Activated T-cell treated with anti-CD3 and anti-CD28 coated beads, Interleukin-2, amount 50 U/mL, for 72 hours (primary cell): ENCODE measurements at places on chromosomes 1 and 21.

DNA sequence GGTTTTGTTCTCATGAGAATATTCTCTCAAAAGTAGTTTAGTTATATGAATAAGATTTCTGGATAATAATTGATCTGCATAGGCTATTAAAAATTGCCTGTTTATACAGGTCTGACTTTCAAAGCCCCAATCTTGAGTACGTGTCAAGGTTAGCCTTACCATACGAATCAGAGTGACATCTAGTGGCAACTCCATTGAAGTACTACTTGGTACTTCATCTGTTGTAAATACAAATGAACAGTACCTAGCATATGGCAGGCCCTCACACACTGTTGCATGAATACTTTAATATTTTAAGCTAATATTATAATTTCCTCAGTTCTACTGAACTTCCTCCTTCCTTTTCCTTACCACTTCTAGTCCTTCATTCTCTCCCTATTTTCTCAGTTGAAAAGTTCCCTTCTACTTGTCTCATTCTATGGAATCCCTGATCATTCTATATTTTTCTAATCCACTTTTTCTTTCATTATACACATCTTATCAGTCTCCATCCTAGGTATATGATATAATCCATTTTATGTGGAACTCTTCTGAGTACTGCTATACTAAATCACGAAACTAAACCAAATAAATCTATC is 101.2 kb downstream of the AKT3 start:
- no peak for DNase-seq

GRCh38 chr21:14685568-14685967 is 139.5 kb upstream of the SAMSN1 start:
- no peak for DNase-seq

DNA sequence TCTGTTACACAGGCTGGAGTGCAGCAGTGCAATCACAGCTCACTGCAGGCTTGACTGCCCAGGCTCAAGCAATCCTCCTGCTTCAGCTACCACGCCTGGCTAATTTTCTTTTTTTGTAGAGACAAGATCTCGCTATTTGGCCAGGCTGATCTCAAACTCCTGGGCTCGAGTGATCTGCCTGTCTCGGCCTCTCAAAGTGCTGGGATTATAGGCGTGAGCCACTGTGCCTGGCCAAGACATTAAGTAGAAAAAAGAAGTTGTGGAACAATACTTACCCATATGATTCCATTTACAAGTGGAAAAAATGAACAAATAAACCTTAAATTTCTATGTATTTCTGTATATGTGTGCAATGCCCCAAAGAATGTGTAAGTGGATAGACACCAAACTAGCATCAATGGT is 30.3 kb upstream of the ID3 start:
- DNase-seq: no peak

- peak; percentile 40 for DNase-seq
These were observed 19.5 kb downstream of the STK40 start for GRCh38 chr1:36366091-36366661.

- DNase-seq: no peak
These were observed 10.7 kb downstream of the SH2D2A start for GRCh38 chr1:156805766-156806511.

- no peak for DNase-seq
These were observed 110.5 kb upstream of the COA6 start for GRCh38 chr1:234262754-234263105.

GRCh38 chr1:44220001-44220751 is 6.9 kb downstream of the DMAP1 start:
- DNase-seq: no peak

DNA sequence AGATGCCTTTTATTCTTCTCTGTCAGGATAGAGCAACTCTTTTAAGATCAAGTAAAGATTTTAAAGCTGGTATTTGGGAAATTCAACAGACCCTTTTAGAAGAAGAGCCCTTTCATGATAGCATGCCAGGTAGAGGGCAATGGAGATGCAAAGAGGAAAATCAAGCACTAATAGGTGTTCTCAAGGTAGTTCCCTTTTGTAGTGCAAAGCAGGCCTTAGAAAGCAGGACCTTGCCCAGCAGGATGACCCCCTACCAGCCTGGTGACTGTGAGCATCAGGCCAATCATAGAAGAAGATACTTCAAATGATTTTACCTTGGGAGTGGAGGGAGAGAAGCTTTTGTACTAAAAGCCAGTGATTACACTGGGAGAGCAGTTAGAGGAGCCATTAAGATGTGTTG is 381.4 kb upstream of the ZRANB2 start:
- DNase-seq: no peak

- DNase-seq: no peak
These were observed 81.9 kb downstream of the DHRS3 start for GRCh38 chr1:12536023-12536639.

- no peak for DNase-seq
These were observed 13.6 kb upstream of the SYT6 start for GRCh38 chr1:114167226-114167625.

DNA sequence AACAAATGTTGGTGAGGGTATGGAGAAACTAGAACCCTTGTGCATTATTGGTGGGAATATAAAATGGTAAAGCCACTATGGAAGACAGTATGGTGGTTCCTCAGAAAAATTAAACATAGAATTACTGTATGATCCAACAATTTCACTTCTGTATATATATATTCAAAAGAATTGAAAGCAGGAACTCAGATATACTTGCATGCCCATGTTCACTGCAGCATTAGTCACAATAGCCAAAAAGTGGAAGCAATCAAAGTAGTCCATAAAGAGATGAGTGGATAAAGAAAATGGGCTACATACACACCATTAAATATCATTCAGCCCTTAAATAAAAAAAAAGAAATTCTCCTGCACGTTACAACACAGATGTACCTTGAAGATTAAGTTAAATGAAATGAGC is 34.1 kb downstream of the ABL2 start:
- DNase-seq: no peak

GRCh38 chr21:41367301-41367944 is 5.6 kb downstream of the MX2 start:
- no peak for DNase-seq

- no peak for DNase-seq
These were observed 91.1 kb downstream of the SSBP3 start for GRCh38 chr1:54315099-54315498.

- no peak for DNase-seq
These were observed 791 bp upstream of the CHI3L1 start for GRCh38 chr1:203187304-203187685.

DNA sequence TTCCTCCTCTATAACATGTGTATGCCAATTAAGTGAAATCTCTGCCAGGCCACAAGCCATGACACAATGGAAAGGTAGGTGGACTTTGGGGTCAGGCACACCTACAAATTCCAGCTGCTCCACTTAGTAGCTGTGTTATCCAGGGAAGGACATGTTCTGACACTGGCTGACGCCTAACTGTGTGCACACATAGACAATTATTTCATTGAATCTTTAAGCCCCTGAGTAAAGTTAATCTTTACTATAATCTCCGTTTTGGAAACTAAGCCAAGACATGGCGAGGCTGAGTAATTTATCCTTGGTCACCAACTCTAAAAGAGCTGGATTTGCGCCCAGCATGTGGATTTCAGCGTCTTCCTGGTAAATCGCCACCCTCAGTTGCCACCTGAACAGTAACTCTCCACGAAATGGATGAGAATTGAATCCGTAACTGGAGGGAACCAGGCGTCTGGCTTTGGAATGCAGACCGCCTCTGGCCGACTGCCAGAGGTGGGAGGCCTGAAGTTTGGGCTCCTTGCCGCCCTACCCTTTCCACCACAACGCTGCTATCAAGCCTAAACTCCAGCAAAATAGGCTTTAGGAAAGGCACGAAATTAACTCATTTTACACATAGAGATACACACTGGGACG is 888 bp upstream of the SNRPE start:
- no peak for DNase-seq

- peak; percentile 79 for DNase-seq
These were observed 5.7 kb downstream of the TPM3 start for GRCh38 chr1:154186177-154186576.

DNA sequence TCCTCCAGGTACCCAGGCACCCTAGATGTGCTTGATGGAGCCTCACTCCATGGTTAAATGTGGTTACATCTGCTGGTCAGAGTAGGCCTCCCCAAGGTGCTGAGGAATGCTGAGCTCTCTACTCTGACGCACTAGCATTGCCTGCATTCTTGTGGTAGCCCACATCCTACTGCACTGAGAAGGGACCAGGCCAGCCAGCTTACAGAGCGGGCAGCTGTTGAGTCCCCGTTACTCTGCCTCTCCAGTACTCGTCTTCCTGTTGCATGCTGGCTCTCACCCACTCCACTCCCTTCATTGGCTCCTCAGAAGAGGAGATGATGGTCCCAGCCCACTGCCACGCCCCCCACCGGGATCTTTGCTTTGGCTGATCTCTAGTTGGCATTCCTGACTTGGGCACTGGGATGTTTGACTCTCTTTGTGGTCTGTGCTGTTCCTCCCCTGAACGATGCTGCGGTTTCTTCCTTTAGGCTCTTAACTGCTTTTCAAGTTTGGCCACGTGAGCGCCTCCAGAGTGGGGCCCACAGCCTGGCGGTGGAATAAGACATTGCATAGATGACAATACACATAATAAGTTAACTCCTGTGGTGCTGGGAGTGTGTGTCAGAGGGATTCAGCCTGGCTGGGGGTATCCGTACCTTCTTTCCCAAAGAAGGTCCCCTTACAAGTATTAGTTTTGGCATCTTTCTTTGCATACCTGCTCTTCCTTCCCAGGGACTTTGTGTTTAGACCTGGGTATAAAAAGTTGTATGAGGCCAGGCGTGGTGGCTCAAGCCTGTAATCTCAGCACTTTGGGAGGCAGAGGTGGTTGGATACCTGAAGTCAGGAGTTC is 18.6 kb downstream of the AZIN2 start:
- peak; percentile 82 for DNase-seq

DNA sequence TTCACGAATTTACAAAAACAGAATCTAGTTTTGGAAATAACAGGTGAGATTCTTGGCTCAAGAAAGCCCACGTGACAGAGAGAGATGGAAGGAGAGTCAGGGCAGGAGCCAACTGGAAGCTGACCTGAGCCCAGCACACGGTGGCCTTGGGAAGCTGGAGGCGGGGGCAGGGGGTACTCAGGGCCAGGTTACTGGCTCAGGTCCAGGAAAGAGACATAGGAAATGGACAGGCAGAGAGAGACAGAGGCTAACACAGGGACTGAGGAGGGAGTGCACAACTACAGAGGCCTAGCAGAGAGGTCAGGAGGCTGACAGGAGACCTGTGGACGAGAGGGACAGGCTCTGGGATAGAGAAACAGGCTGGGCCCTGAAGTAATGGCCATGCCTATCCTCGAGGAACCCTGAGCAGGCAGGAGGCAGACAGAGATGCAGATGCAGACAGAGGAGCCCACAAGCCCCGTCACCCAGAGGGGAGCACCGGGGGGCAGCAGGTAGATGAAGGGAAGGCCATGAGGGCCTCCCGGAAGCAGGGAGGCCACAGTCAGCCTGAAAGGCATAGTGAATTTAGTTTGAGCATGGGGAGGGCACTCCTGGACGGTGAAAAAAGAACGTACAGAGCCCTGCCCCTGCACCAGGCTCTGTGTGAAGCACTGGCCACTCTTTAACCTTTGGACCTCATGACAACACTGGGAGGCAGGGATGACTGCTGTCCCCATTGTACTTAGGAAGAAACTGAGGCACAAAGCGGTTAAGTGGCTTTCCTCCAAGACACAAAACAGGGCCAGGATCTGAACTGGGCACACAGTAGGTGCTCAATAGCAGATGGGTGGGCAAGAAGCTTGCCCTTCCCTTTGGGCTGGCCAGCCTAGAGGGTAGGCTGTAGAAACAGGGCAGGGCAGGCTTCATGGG is 230.1 kb downstream of the TRABD2B start:
- DNase-seq: no peak

DNA sequence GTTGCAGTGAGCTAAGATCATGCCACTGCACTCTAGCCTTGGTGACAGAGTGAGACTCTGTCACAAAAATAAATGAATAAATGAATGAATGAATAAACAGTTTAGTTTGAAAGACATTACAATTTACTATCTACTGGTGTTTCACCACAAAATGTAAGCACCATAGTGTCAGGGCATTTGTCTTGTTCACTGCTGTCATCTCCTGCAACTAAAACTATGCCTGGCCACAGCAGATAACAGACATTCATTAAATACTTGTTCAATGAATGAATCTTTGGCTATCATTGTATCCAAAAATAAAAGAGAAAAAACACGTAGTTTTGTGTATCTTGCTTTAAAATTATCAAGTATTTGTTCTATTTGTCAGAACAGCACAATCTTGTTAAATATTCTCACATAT is 32.5 kb downstream of the SASS6 start:
- DNase-seq: no peak

DNA sequence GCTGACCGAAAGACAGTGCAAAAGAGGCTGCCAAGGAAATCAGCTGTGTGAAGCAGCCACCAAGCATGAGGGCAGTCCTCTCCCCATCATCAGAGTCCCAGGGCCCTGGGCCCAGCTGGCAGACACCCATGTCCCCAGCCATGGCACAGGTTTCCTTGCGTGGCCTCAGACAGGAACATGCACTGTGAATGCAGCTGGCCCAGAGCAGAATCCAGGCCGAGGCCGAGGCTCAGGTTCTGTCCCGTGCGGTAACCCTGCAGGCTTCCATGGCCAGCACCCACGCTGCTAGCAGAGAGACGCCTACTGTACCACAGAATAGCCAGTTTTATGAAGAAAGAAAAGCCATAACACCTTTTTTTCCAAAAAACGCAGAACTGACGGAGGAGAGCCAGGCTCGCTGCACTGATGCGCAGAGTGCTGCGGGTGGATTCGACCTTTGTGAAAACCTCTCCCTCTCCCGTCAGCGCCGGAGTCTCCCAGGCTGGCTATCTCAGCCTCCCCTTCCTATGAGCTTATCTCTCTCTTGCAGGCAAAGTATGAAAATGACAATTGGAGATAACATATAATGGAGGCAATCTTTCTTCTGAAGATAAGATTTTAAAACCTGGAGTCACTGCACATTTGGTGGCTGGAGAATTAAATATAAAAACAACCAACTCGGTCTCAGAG is 106.6 kb downstream of the NPHP4 start:
- DNase-seq: no peak

DNA sequence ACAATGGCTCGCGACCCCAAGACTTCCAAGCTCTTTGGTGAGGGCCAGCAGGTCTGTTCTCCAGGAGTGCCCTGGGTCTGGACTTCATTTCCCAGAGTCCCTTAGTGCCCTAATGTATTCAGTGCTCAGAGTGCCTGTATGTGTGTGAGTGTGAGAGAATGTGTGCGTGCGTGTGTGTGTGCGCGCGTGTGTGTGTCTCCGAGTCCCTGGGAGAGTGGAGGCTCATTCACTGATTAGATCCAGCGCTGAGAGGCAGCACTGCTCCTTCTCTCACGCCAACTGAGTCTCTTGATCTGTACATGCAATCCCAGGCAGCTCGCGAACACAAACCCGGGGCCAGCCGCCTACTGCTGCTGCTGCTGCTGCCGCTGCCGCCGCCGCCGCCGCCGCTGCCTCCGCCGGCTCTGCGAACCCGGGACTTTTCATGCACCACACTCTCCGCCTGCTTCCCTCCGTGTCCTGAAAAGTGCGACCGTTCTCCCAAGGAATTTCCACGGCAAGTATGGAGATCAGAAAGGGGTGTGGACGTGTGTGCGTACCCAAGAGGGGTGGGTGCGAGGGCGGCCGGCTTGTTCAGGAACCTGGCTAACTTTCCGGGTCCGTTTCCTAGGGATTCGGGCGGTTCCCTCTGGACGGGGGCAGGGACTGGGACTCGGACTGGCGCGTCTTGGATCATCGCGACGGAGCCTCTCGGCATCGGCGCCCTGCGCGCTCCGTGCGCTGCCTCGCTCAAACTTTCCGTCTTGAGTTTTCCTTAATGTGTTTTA is at the start of gene RNF220:
Gene RNF220 (plus strand): TSS at position 225 of the 767 bp plus-strand sequence.
- peak; percentile 51 for DNase-seq
